Upper lobe of left lung (tissue), 6 donors: ENCODE measurements at places on chromosomes 6 and 20. TPM values are rescaled to one million over a fixed set of nuclear protein-coding genes. Genes with fewer than 3 reads are reported as not detected.

The VPS16 gene
- total RNA-seq: 22.6 TPM

DNA sequence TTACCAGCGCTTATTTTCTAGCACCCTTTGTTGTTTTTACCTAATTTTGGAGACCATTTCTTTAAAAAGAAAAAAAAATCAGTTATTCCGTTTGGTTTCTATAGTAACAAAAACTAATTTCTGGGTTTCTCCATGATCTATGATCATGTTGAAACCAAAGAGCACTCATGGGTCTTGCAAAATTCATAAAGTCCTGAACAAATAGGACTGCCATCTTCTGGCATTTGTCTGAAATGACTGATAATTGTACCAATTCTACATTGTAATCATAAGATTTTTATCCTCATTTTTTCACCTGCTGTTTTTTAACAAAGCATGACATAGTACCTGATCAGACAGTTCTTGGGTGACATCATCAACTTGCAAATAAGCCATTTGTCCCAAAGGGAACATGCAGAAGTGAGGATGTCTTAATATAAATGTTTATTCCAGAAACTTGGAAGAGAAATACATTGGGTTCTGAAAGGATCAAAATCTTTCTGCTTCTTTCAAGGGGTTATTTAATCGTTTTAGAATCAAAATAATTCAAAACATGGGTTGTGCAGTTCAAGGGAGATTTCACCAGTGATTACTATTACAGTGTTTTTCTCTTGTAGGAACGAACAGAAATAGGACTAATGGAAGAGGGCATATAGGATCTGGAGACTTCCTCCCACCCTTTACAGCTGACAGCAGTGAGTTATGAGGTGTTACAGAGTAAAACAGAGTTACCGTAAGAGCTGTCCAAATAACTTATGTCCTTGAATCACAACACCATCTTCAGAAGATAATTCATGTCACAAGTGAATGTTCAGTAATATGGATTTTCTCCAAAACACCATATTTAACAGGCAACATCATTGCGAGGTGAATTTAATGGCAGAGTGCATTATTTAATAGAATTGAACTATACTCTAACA, 87.1 kb upstream of the GJE1 start:
- no peaks in the 10 kb centered on the region for H3K4me1 ChIP-seq
- no peak for DNase-seq
- no peak overlapping the region for H3K4me3 ChIP-seq

- no peaks in the 10 kb centered on the region for H3K27me3 ChIP-seq
- no peak for DNase-seq
- peak overlapping the region; percentile 99 for H3K27ac ChIP-seq
- no peaks in the 10 kb centered on the region for H3K36me3 ChIP-seq
- H3K4me1 ChIP-seq: peaks cover 55% of the 10 kb centered on the region
- peak overlapping the region; percentile 100 for H3K4me3 ChIP-seq
These were observed 1.2 kb downstream of the PANK2 start for GRCh38 chr20:3890398-3890751.

The CST2 gene
- total RNA-seq: not detected

DNA sequence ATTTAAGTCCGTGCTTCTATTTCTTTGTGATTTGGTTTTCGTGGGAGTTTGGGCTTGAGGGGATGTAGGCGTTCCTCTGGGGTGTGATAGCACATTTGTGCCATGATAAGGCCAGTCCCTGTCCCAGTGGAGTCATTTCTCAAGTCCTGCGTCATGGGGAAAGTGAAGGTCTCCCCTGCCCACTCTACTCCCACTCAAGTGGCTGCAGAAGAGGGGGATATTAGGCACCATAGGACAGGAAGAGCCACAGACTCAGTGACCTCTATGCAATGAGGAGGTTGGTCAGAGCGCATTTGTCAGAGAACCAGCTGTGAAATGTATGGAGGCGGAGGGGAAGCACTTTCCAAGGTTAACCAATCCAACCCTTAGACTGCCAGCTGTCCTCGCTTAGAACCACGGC, 51.9 kb upstream of the EDN1 start:
- H3K27ac ChIP-seq: no peak overlapping the region
- H3K4me3 ChIP-seq: no peak overlapping the region
- H3K36me3 ChIP-seq: no peaks in the 10 kb centered on the region
- peaks cover 17% of the 10 kb centered on the region for H3K4me1 ChIP-seq
- DNase-seq: no peak
- no peaks in the 10 kb centered on the region for H3K27me3 ChIP-seq

GRCh38 chr20:3679749-3680700, 1.8 kb downstream of the ADAM33 start:
- H3K27ac ChIP-seq: peak overlapping the region; percentile 70
- H3K4me3 ChIP-seq: peak overlapping the region; percentile 34
- H3K27me3 ChIP-seq: no peaks in the 10 kb centered on the region
- DNase-seq: no peak
- H3K4me1 ChIP-seq: peaks cover 25% of the 10 kb centered on the region
- H3K36me3 ChIP-seq: no peaks in the 10 kb centered on the region

The NMBR gene
- not detected for total RNA-seq

GRCh38 chr6:94510877-94511276, 1066.5 kb upstream of the MANEA start:
- no peak overlapping the region for H3K4me3 ChIP-seq
- H3K36me3 ChIP-seq: no peaks in the 10 kb centered on the region
- no peaks in the 10 kb centered on the region for H3K27me3 ChIP-seq
- H3K4me1 ChIP-seq: no peaks in the 10 kb centered on the region
- no peak overlapping the region for H3K27ac ChIP-seq

GRCh38 chr6:20583444-20583800, 49.2 kb downstream of the CDKAL1 start:
- peaks cover 7% of the 10 kb centered on the region for H3K4me1 ChIP-seq
- H3K27me3 ChIP-seq: no peaks in the 10 kb centered on the region
- peaks cover 12% of the 10 kb centered on the region for H3K36me3 ChIP-seq

- H3K36me3 ChIP-seq: no peaks in the 10 kb centered on the region
- no peaks in the 10 kb centered on the region for H3K27me3 ChIP-seq
- no peaks in the 10 kb centered on the region for H3K4me1 ChIP-seq
These were observed 308.3 kb downstream of the LAMA2 start for GRCh38 chr6:129191235-129191634.

DNA sequence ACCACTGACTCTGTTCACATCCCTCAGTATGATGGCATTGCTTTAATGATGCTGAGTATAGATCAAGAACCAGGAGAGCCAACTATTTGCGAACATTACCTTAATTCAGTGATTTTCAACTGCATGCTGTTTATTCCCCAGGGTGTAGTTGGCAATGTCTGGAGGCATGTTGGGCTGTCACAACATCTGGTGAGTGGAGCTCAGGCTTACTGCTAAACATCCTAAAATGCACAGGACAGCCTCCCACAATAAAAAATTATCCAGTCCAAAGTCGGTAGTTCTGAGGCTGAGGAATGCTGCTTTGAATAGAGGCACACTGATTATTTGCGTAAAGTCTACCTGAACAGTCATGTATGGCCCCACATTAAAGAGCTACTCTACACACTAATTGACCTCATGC, 94.8 kb upstream of the OPRM1 start:
- no peaks in the 10 kb centered on the region for H3K36me3 ChIP-seq
- H3K27me3 ChIP-seq: no peaks in the 10 kb centered on the region
- H3K27ac ChIP-seq: no peak overlapping the region
- H3K4me3 ChIP-seq: no peak overlapping the region
- H3K4me1 ChIP-seq: no peaks in the 10 kb centered on the region
- DNase-seq: no peak

The ENTPD6 gene
- 108 TPM for total RNA-seq

The PNLDC1 gene
- 0.37 TPM for total RNA-seq

GRCh38 chr6:160349020-160349441, 853 bp downstream of the SLC22A3 start:
- peak overlapping the region; percentile 54 for H3K4me3 ChIP-seq
- H3K27ac ChIP-seq: peak overlapping the region; percentile 69
- H3K27me3 ChIP-seq: peaks cover 6% of the 10 kb centered on the region
- H3K4me1 ChIP-seq: peaks cover 7% of the 10 kb centered on the region

GRCh38 chr6:152636609-152637295, 410 bp downstream of the SYNE1 start:
- peaks cover 27% of the 10 kb centered on the region for H3K4me1 ChIP-seq
- no peaks in the 10 kb centered on the region for H3K27me3 ChIP-seq
- H3K27ac ChIP-seq: peak overlapping the region; percentile 92
- H3K4me3 ChIP-seq: peak overlapping the region; percentile 55
- H3K36me3 ChIP-seq: no peaks in the 10 kb centered on the region
- peak; percentile 55 for DNase-seq

DNA sequence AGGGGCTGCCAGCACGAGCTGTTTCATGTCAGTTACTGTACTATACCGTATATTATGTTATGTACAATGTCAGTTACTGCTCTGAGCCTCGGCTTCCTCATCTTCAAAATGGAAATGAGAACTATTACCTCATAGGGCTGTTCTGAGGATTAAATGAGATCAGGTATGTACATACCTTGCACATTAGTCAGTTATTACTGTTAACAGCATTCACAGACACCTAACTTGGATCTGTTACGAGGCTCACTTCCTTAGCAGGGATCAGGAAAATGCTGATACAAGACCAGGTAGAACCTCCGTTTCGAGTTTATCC, 69.7 kb upstream of the TBC1D7 start:
- H3K4me1 ChIP-seq: peaks cover 33% of the 10 kb centered on the region
- no peak for DNase-seq
- H3K4me3 ChIP-seq: no peak overlapping the region
- H3K36me3 ChIP-seq: no peaks in the 10 kb centered on the region
- H3K27me3 ChIP-seq: no peaks in the 10 kb centered on the region

The FAM83C gene
- total RNA-seq: not detected
